ENCODE measurements at places on chromosomes 2 and 18.

GRCh38 chr18:54822872-54823845 lies 5.1 kb upstream of the RAB27B start:
- no peak for DNase-seq

DNA sequence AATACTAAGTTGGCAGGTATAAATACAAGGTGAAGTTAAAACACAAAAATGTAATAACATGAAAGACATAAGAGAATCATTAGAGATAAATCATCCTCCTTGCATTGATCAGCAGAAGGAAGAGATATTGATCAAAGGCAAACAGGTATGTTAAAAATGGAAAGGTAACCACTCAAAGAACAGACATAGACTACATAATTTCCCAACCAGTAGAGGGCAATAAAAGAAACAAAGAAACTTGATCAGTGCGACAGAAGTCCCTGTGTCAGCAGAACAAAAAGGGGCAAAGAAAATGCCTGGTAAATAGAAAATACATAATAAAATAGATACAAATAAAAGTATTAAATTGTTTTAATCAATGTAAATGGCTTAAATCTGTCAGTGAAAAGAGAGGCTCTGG lies 53.6 kb downstream of the FAM228A start:
- DNase-seq: no peak

- no peak for DNase-seq
Observed at GRCh38 chr2:126888046-126888445, 10.6 kb upstream of the TEX51 start.

GRCh38 chr2:97935719-97936161 lies 60.0 kb downstream of the TMEM131 start:
- DNase-seq: no peak

- no peak for DNase-seq
Observed at GRCh38 chr2:46385786-46386577, 88.8 kb downstream of the EPAS1 start.

- no peak for DNase-seq
Observed at GRCh38 chr2:239035997-239036731, 188.3 kb downstream of the TWIST2 start.

DNA sequence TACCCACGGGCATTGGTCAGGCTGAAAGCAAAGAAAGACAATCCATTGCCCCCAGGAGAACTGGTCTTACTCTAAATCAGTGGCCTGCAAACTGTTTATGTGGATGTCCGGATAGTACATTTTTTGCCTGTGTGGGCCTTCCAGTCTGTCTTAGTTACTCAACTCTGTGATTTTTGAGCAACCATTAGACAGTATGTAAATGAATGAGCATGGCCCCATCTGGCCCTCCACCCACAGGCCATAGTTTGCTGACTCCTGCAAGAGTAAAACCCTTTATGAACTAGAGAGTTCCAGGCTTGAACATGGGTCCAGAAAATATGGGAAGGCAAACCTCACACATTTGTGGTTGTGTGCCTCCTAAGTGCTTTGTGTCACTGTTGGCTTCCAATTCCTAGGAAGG lies 55.7 kb upstream of the CYP1B1 start:
- no peak for DNase-seq

GRCh38 chr2:128505575-128506526 lies 187.2 kb upstream of the HS6ST1 start:
- DNase-seq: no peak

GRCh38 chr2:228771315-228771714 lies 499.8 kb downstream of the PID1 start:
- no peak for DNase-seq

- no peak for DNase-seq
Observed at GRCh38 chr2:224023188-224023587, 15.9 kb downstream of the SERPINE2 start.

GRCh38 chr2:196123679-196124373 lies 47.6 kb downstream of the STK17B start:
- DNase-seq: no peak

Measured in anterior cingulate cortex (tissue), 58 donors.